NCI-H1417 treated with DMSO at 0.1 percent for 48 hours (cell line): ENCODE measurements at places on chromosomes 1 and 21.

- no peak for DNase-seq
These were observed 45.9 kb downstream of the SAMD13 start for GRCh38 chr1:84347271-84347931.

DNA sequence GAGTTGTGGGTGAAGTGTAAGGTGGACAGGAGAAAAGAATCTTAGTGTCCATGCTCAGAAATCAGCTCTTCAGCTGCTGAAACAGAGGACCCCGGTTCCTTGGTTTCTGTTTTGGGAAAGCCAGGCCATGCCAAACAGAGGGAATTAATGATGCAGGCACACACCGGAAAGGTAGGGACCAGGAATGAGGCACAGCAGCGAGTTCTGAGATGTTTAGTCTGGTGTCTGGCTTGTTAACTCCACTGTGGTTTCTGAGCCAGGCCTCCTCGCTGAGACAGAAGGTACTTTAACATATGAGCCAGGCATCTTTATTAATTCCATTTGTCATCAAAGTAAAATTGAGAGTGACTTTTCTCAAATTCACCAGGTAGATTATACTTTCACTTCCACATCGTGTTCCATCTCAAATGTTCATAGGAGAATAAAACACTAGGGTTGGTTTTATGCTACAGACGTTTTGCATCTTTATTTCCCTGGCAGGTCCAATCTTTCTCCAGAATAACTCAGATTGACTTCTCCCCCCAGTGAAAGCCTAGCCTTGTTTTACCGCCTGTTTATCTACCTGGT, 23.5 kb downstream of the LRRC8D start:
- no peak for DNase-seq

DNA sequence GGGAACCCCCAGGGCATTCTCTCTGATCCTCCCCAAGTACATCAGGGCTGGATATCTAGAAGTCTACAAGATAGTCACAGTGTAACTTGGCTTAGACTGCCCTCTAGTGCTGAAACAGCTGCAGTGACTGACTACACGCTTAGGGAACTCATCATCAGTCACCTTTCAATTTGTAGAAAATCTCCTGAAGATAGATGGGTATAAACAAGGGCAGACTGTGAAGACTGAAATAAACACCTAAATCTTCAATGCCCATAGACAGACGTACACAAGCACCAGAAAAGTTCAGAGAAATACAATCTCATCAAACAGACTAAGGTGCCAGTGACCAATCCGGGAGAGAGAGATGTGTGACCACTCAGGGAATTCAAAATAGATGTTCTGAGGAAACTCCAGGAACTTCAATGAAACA, 46.6 kb downstream of the PACC1 start:
- no peak for DNase-seq

DNA sequence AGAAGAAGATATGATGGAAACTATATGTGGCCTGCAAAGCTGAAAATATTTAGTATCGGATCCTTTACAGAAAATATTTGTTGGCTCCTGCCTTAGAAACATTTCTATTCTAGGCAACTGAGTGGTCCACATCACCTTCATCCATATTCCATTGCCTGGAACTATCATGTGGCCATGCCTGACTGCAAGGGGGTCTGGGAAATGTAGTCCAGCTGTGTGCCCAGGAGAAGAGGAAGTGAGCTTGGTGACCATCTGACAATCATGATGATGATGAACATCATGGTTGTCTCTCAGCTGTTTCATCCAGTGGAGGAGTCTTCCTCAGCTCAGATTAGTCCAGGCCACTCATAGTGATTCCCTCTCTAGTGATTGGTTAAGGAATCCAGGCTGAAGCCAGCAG, 61.8 kb upstream of the IFNLR1 start:
- DNase-seq, result no peak

GRCh38 chr1:180233191-180234011, 3.3 kb downstream of the LHX4 start:
- no peak for DNase-seq

DNA sequence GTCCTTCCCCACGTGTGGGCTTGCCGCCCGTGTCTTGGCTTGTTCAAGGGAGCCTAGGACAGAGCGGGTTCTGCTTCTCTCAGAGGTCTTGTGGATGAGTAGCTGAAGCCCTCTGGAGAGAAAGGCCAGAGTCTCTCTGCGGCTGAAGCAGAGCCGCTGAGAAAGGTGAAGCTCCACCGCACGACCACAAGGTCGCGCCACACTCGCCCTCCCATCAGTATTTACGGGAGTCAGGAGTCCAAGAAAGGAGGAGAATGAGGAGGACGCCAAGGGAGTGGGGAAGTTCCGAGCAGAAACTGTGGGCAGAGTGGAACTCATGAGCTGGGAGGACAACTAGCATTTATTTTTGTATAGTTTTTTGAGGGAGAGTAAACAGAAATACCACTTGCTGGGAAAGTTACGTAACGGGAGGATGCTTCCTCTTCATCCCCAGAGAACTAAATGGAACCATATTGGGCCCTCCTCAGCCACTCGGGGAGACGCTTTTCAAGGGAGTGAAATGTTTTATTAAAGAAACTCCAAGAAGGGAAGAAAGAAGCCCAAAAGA, 51.6 kb upstream of the HAO2 start:
- DNase-seq, result no peak

- DNase-seq, result no peak
These were observed 222.8 kb upstream of the ZRANB2 start for GRCh38 chr1:71303617-71304041.

DNA sequence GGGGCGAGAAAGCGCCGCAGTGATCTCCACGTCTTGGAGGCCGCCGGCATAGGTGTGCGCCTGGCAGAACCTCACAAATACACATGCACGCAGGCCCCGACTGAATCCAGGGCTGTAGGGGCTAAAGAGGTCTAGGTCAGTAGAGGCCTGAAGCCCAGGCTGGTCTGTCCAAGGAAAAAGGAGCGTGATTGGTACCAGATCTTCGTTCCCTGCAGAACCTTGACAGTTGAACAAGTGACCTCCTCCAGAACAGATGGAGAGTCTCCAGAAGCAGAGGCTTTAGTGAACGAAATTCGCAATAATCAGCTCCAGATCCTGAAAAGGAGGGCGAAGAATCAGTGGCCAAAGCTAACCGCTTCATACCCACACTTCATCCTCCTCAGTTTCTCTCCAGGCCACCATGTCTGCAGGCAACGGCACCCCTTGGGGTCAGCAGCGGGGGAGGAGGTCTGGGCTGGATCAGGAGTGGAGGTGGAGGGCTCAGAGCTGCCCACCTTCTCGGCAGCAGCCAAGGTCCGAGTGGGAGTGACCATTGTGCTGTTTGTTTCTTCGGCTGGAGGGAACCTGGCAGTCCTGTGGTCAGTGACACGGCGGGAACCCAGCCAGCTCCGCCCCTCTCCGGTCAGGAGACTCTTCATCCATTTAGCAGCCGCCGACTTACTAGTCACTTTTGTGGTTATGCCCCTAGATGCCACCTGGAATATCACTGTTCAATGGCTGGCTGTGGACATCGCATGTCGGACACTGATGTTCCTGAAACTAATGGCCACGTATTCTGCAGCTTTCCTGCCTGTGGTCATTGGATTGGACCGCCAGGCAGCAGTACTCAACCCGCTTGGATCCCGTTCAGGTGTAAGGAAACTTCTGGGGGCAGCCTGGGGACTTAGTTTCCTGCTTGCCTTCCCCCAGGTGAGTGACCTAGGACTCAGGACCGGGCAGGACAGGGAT, 749 bp upstream of the PEX11B start:
- DNase-seq, result no peak

GRCh38 chr1:22778862-22779520, 68.4 kb downstream of the EPHB2 start:
- no peak for DNase-seq

DNA sequence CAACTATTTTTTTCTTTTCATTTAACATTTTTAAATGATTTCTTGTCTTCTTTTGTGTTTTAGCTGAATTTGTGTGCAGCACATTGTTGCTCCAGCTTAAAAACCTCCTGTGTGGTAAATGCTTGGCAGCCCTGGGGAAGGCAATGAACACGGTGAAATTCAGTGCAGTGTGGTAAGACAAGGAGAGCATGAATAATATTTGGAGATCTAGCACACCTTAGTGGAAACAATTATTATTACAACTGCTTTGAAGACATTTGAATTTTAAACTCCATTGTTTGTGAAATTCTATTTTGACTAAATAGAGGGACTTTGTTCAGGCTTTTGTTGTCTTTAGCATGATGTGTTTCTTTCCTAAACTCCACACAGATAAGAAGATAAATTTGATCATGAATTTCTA, 242.6 kb upstream of the CXADR start:
- peak; percentile 66 for DNase-seq
